ENCODE measurements at places on chromosomes 7 and 10.

GRCh38 chr7:79608005-79608404, 154.5 kb upstream of the MAGI2 start:
- DNase-seq = no peak

- DNase-seq = no peak
Observed at GRCh38 chr7:72292118-72292517, 120.0 kb downstream of the CALN1 start.

GRCh38 chr7:74476626-74477025, 22.9 kb downstream of the GTF2IRD1 start:
- DNase-seq = no peak

GRCh38 chr7:111107579-111107978, 16.7 kb downstream of the LRRN3 start:
- DNase-seq = no peak

DNA sequence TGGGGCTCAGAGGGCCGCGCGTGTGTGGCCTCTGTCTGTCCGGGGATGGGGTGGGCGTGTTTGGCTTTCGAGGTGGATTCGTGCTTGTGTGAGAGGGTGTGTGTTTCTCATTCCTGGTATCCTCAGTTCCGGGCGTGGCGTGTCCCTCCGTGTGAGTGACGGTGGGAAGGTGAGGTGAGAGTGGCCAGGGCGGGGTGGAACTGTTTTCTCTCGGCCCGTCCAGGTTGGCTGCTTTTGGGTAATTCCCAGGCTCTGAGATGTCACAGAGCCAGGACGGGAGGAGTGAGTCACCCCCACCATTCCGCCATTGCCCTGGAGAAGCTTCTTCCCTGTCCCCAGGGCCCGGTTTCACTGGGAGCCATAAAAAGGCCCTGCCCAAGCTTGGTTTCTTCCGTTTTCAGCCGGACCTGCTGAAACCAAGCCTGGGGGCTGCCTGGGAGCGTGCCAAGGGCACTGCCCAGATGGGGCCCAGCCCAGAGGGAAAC, 21.3 kb upstream of the CLDN4 start:
- no peak for DNase-seq

DNA sequence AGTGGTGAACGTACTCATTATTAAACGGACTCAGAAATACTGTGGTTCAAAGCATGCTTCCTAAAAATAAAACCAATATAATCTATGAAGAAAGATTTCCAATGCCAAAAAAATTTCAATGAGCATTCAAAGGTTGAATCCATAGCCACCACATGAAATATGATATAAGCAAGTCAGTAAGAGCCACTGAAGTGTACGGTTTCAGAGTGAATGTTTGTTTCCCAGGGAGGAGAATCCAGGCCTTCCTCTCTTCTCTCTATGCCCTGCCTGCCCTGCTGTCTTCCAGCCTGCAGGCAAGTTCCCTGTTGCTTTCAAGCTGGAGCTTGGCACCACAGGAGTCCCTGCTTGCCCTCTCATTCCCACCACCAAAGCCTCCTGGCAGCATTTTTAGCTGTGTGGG, 1171.6 kb upstream of the C7orf33 start:
- no peak for DNase-seq

DNA sequence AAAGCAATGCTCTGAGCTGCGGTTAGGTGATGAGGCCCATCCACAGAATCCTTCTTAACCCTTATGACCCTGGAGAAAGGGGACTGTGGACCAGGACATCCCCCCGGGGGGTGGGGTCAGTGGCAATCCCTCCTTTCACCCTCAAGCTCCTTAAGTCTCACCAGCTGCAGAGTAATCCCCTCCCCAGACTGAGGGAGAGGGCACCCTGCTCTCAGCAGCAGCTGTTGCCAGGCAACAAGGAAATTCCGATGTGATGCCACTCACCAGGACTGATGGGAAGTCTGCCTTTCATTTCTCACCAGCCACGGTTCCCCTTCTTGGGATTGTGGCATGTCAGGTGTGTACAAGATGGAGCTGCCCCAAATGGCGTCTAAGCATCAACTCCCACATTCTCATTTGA, 129.6 kb downstream of the DOCK1 start:
- no peak for DNase-seq

DNA sequence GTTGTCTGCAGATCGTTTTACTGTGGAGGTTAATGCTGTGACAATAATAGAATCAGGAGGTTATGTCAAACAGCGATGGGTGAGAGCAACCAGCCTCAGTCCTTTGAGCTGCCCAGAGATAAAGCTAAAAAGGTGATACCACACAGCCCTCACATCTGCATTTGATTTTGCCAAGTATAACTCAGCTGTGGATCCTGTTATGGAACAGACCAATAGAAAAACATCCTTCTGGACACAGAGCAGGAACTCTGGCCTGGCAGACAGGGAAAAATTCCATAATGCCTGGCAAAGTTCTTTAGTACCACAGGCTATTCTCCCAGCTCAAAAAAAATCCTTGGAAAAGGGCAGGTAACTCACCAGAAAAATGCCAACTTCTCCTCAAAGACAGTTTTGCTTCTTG, 87.1 kb upstream of the PDLIM1 start:
- DNase-seq = no peak

DNA sequence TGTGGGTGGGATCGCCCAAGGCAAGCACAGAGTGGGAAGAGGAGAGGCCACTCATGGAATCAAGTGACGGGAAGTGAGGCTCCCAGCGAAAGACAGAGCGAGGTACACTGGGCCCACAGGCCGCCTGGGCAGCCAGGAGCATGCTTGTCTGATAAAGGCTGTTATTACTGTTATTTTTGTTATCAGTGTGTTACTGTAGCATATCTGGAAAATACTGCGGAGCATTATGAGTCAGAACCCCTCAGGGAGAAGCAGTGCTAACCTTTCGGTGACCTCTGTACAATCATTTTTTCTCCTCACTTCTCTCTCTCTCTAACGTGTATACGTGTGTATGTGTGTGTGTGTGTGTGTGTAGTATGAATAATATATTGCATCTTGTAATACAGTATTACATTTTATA, 3.8 kb upstream of the TCERG1L start:
- DNase-seq = no peak

DNA sequence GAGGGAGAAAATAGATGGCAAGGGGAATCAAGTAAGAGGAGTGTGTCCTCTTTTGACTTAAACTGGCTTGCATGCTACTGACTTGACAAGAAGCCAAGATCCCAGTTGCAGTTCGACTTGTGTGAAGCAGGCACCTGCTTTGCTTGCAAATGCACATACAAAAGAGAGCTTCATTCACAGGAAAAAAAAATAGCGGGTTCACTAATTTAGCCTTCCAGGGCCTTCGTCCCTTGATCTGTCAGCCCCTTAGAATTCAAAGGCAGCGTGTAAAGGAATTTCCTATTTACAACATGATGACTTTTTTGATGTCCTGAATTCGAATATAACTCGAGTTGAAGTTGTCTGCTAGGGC, 192.1 kb downstream of the CELF2 start:
- DNase-seq = no peak

GRCh38 chr7:108367946-108368345, 88.3 kb downstream of the NRCAM start:
- DNase-seq = no peak
